A172 (cell line): ENCODE measurements at places on chromosomes 6 and 20.

GRCh38 chr20:50012282-50013263 is 29.8 kb downstream of the SNAI1 start:
- no peak for DNase-seq

DNA sequence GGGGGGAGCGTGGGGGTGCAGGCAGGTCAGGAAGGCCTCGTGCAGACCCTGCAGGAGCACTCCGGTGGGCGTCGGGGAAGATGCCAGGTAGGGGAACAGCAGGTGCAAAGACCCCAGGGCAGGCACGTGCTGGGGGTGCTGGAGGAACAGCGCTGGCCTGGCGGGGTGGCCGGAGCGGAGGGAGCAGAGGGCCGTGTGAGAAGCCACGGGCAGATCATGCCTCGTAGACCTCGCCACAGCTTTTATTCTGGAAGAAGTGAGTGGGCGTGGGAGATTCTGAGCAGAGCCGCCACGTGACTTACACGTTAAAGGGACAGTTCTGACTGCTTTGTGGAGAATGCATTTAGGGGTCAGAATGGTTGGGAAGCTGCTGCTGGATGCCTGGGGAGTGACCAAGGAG is 9.3 kb downstream of the NTSR1 start:
- no peak for DNase-seq

- peak; percentile 60 for DNase-seq
Observed at GRCh38 chr20:44166477-44166876, 20.5 kb downstream of the JPH2 start.

- no peak for DNase-seq
Observed at GRCh38 chr6:89186762-89187161, 30.4 kb downstream of the GABRR1 start.

DNA sequence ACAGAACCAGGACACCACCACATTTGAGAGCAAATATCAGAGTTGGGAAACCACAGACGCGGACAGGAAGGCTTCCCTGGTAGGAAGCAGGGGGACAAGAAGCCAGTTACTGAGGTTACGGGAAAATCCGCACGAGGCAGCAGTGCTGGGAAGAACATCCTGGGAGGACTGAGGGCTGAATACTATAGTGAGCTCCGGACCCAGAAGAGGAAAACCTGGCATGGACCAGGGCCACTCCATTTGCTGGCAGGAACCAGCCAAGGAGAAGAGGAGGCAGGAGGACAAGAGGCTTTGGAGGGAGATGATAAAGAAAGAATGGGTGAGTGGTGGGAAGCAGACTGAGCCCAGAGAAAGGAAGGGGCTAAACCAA is 6.1 kb upstream of the DSN1 start:
- DNase-seq, result no peak

DNA sequence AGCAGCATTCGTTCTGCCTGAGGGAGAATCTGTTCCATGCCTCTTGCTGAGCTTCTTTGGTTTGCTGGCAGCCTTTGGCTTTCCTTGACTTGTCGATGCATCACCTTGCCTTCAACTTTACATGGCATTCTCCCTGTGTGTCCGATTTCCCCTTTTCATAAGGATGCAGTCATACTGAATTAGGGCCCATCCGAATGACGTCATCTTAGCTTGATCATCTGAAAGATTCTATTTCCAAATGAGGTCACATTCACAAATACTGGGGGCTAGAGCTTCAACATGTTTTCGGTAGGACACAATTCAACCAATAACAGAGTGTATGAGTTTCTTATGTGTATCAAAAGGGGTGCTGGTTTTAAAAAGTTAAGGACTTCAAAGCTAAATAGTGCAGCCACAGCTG is 27.8 kb upstream of the HECA start:
- DNase-seq, result no peak

GRCh38 chr6:26243752-26244151 is 121.2 kb upstream of the BTN3A2 start:
- no peak for DNase-seq

- peak; percentile 48 for DNase-seq
Observed at GRCh38 chr20:43583982-43584432, 6.7 kb upstream of the IFT52 start.

DNA sequence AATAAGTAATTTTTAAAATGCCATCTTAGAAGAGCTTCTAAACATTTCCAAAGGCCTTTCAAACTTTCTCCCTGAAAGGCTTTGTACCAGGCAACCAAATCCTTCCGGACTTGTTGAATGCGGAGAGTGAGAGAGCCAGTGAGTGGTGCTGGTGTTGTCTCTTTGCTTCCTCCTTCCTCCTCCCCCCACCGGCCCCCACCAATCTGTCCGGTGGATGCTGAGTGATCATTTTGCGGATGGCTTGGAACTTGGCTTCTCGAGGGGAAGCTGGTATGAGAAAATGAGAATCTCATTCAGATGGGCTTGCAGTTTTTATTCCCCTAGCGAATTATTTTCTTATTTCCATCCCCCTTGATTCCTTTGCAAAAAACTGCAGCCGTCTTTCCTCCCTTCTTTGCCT is 97.3 kb downstream of the ANKRD60 start:
- peak; percentile 61 for DNase-seq

- DNase-seq, result no peak
Observed at GRCh38 chr6:3345836-3346235, 87.1 kb downstream of the PSMG4 start.

DNA sequence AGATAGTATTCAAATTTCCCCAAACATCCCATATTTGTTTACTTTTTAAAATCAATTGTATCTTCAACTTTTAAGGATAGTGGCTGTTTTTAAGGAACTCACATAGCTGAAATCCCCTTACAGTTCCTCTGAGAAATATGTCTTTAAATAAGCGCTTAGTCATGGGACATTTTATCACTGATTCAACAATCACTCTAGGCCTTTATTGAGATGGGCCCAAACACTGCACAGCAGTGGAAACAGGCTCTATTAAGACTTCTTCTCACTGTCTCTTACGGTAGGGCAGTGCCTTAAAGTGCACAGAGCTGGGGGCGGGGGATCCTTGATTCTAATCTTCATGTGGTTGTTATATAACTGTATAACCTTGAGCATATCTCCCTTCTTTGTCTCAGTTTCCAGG is 59.8 kb upstream of the RREB1 start:
- DNase-seq, result peak; percentile 18

GRCh38 chr6:166630462-166630861 is 3.4 kb upstream of the RPS6KA2 start:
- DNase-seq, result no peak

DNA sequence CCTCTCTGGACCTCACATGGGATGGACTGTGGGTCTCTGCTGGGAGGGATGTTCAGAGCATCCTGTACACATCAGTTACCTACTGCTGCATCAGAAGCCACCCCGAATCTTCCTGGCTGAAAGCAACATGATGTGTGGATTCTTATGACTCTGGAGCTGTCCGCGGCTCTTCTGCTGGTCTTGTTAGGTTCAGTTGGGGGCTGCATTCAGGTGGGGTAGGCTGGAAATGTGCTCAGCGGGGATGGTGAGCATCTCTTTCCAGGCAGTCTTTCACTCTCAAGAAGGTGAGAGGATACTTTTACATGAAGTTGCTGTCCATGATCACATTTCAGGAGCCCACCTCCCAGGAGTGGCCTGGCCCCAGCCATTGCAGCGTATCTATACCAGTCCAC is 5.2 kb upstream of the CST5 start:
- DNase-seq, result no peak

- no peak for DNase-seq
Observed at GRCh38 chr20:62276439-62276838, 26.4 kb upstream of the ADRM1 start.

- no peak for DNase-seq
Observed at GRCh38 chr20:43699941-43700565, 26.7 kb downstream of the GTSF1L start.

GRCh38 chr6:27806981-27807440 is 105.2 kb downstream of the OR2B2 start:
- DNase-seq, result no peak

DNA sequence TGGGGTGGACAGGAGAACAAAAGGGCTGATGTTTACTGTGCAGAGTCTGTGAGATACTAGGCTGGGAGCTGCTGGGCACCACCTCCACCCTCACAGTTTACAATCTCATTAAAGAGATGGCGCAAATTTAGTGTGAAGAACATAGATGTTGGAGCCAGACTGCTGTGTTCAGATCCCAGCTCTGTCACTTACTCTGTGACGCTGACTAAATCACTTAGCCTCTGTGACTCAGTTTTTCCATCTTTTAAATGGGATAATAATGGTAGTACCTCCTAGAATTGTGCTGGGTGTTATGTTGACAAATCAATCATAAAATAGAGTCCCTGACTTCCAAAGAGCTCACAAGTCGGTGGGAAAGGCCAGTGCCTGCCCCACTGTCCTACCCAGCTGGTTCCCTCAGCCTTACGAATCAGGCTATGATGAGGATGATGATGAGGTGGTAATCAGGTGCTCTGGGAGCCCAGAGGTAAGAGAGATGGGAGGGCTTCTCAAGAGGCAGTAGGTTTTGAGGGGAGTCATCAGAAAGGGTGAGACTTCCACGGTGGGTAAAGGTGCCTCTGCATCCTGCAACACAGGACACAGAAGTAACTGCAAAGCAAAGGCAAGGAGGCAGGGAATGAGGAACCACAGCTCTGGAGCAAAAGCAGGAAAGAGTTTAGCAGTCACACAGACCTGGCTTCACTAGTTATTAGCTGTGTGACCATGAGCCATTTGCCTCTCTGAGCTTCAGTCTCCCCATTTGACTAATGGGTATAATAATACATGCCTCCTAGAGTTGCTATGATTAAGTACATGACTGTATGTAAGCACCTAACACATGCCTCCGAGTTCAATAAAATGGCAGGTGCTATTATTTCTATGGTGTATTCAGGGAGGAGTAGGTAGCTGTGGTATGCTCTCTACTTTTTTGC is 8.9 kb downstream of the FYN start:
- DNase-seq, result no peak

DNA sequence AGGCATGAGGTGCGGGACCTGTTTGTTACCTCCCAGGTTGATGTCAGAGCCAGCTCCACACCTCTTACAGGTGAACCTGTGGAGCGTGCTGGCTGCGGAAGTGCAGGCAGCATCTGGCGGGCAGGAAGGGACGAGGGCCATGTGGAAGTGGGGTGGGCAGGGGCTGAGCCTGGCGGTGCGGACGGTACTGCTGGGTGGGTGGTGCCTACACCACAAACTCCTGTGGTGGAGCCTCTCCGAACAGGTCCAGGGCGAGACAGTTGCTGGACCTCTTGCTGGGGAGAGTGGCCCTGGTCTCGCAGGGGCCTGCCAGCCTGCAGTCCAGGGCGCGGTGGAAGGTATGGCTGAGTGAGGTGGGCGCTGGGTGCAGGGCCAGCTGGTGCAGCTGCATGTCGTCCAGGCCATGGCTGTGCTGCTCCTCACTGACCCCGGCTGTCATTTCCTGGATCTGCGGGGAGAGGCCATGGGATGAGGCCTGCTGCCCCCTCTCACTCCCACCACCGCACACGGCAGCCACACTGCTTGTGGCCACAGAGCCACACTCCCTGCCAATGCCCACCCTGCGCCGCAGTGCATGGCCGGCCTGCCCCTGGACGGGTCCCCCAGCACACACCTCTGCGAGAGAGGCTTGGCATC is 22.0 kb downstream of the FRMD1 start:
- no peak for DNase-seq

DNA sequence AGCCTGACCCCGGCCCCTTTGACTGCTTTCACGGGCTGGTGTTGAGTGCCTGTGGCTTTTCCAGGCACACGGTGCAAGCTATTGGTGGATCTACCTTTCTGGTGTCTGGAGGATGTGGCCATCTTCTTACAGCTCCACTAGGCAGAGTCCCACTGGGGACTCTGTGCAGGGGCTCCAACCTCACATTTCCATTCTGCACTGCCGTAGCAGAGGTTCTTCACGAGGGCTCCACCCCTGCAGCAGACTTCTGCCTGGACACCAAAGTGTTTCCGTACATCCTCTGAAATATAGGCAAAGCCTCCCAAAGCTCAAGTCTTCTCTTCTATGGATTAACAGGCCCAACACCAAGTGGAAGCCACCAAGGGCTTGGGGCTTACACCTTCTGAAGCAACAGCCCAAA is 691.5 kb upstream of the POU3F2 start:
- DNase-seq, result no peak

- DNase-seq, result peak; percentile 85
Observed at GRCh38 chr20:51579137-51579536, 36.6 kb upstream of the NFATC2 start.

- no peak for DNase-seq
Observed at GRCh38 chr6:158545043-158545966, 14.6 kb upstream of the TMEM181 start.

DNA sequence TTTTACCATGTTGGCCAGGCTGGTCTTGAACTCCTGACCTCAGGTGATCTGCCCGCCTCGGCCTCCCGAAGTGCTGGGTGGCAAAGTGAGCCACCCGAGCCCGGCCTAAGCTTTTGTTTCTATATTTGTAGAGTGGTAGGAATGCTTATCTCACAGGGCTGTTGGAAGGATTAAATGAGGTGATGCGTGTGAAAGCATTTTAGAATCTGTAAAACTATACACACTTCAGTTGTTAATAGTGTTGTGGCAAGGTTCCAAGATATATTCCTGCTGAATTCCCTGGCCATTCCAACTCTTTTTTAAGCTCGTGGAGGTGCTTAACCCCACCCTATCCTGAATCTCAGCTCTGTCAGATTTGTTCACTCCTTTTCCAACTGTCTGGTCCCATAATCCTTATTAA is 89.9 kb upstream of the AKIRIN2 start:
- no peak for DNase-seq

DNA sequence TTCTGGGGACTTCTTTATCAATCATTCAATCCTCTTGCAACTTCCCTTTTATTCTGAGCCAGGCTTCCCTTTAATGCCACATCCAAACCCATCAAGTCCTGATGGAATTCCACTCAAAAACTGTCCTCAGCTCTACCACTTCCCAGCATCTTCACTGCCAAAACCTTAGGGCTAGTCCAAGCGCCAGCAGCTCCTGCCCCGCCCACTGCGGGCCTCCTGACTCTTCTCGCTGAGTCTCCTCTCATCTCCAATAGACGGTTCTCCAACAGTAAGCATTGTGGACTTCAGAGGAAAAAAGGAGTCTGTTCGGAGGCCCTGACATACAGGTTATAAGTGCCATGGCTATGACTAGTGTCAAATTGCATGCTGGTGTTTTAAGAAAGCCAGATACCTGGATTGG is 38.7 kb upstream of the CNKSR3 start:
- DNase-seq, result no peak

GRCh38 chr6:156827382-156827781 is 50.2 kb downstream of the ARID1B start:
- no peak for DNase-seq

DNA sequence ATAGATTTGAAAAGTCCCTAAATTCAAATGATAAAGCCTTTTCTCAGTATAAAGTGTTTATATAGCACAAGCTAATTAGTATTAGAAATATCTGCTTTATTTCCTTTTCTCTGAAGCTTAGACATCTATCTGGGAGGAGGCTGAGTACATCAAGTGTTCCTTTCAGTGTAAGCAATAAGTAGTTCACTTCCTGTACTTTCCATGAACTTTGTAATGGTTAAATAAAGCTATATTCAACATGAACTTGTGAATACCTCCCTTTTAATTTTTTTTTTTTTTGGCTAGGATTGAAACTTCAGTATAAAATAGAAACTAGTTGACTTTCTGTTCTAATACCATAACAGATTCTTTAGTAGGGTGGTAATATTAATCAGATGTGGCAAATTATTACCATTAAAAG is 190.9 kb downstream of the CENPW start:
- DNase-seq, result no peak
